ENCODE measurements at places on chromosomes 16 and 17. TPM values are rescaled to one million over a fixed set of nuclear protein-coding genes. Genes with fewer than 3 reads are reported as not detected.
A peak's percentile ranks its signal among the peaks of the same experiment; 100 is the strongest.

GRCh38 chr17:49516180-49516579 lies 21.1 kb downstream of the NGFR start:
- no peak for DNase-seq

GRCh38 chr17:72462814-72463213 lies 342.0 kb downstream of the SOX9 start:
- DNase-seq = no peak

- DNase-seq = peak; percentile 63
Measured at GRCh38 chr16:85072947-85073346, 39.3 kb downstream of the CIBAR2 start.

- DNase-seq = peak; percentile 66
Measured at GRCh38 chr17:74276051-74276476, 2.0 kb downstream of the DNAI2 start.

GRCh38 chr17:50412188-50412732 lies 13.8 kb upstream of the ACSF2 start:
- DNase-seq = no peak

DNA sequence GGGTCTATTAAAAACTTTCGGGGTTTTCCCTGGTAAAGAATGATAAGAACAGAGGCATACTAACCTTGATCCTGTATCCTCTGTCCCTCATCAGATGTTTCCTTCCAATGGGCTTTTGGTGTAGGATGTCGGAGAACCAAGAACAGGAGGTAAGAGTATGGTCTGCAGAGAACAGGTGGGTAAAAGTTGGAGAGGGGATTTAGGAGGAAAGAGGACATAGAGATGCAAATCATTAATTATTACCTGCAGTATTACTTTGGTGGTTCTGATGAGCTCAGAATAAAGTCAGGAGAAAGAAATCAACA lies 4.3 kb downstream of the SNX11 start:
- DNase-seq = no peak

GRCh38 chr16:86882586-86883280 lies 304.4 kb downstream of the FOXL1 start:
- DNase-seq = peak; percentile 60

GRCh38 chr16:2704166-2704982 lies 15.7 kb downstream of the PRSS27 start:
- no peak for DNase-seq

SLC5A10 gene
- not detected for total RNA-seq

GRCh38 chr16:10737068-10737625 lies 6.5 kb upstream of the NUBP1 start:
- no peak for DNase-seq

DNA sequence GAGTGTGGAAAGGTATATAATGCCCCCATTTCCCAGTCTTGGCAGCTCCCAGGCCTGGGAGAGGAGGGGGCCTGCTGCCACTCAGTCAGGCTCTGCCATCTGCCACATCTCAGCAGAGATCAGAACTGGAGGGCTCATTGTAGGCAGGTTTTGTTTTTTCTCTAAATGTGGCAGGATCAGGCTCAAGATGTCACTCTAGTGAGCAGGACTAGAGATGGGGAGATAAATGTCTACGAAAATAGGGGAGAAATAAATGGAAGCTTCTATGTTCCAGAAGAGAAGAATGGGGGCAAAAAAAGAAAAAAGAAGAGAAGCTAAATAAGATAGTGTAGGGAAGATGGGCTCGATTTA lies 13.9 kb downstream of the NXPH3 start:
- no peak for DNase-seq

GRCh38 chr16:77663711-77664110 lies 58.6 kb upstream of the NUDT7 start:
- DNase-seq = no peak

- peak; percentile 55 for DNase-seq
Measured at GRCh38 chr16:67430977-67431774, at the start of gene HSD11B2. Gene HSD11B2, plus strand, starts transcription at chr16:67431121. Its CDS starts 128 bp downstream, at chr16:67431249.

DNA sequence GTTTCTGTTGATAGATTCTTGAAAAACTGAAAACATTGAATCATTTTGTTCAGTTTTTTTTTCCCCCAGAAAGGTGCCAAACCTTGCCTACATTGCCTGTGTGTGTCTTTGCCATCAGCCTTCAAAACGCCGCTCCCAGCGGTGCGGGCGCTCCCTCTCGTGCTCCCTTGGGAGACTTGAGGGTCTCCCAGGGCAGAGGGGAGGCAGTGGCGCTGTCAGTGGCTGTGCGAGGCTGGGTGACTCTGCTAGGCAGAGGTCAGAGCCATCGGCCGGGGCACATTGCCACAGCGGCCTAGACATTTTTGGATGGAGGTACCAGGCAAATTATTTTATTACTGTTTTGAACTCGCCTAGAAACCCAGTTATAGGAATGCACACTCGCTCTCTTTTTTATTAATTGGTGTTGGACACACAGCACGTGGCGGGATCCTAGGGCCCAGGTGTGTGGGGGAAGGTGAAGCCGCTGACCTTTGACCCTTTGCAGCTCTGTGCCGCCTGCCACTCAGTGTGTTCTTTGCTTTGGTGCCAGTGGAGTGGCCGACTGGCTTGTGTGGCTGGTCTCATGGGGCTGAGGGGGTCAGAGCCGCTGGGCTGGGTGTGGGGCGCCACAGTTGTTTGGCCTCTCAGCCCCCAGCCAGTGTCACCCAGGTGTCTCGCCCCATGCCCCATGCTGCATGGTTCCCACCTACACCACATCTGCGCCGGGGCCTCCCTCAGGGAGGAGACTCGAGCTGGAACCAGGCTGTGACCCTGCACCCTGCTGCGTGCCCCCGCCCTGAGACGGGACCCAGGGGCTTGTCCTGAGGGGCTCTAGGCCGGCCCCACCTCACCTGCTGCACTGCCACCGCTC lies 115.7 kb downstream of the BANP start:
- DNase-seq = no peak

- DNase-seq = peak; percentile 40
Measured at GRCh38 chr16:8958344-8959167, 5.2 kb downstream of the USP7 start.

GRCh38 chr16:69888005-69888590 lies 63.0 kb upstream of the CLEC18A start:
- no peak for DNase-seq

CRK gene
- 37.5 TPM for total RNA-seq

DNA sequence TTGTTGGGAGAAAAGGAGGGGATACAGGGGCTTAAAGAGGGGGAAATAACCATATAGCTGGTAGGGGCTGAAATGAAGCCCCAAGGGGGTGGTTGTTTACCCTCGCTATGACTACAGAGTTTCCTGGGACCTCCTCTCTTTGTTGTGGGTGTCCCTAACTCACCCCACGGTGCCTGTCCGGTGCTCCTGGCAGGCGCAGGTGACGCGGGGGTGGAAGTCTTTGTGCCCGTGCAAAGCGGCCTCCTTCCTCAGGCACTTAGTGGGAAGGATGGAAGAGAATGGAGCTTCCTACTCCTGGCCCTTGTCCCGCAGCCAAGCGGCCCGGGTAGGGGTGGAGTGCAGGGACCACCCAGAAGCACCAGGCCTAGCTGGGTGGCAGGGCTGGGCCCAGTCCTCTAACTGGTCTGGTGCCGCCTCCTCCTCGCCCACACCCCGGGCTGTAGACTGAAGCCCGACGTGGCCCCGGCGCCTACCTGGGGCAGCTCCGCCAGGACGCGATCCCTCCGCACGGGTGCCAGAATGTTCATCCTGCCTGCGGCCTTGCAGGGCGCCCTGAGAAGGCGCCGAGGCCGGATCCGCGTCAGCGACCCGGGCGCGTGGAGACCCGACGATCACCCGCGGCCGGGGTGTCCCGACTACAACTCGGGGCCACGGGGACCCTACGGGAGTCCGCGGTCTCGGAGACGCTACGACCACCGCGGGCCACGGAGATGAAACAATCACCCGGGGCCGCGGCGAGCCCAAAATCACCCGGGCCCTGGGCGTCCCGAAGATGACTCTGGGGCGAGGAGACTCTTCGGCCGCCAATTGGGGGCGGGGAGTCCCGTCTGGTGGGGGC lies 709 bp downstream of the RAB34 start:
- DNase-seq = peak; percentile 34

DNA sequence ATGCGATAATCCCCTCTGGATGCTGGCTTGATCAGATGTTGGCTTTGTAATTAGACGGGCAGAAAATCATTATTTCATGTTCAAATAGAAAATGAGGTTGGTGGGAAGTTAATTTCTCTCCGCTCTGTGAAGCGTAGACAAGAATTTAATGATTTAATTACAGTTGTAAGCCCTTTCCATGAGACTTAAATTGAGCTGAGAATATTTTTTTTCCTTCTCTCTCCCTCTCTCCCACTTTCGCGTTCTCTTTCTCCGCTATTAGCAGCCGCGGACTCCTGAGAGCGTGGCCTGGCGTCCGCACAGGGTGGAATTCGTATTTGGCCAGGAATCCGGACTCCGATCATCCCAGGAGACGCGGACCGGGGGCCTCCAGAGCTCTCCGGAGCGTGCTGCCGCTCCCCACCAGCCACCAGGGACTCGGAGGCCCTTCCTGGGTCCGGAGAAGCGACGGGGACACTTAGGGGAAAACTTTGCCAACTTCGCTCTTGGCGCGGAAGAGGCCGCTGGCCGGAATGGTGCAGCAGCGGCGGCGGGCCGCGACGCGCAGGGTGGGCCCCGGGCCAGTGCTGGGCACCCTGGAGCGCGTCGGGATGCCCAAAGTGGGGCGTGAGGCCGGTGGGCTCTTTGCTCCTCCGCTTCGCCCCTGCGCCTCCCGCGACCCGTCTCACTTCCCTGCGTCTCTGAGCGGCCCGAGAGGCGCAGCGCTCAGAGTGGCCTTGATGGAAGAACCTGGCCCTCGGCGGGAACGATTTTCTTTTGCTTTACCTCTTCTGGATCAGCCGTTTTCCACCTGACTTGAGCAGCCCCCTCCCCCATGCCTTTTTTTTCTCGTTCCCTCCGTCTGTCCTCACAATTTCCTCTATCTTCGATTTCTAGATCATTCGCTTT lies 3.6 kb upstream of the IRX3 start:
- DNase-seq = no peak

DNA sequence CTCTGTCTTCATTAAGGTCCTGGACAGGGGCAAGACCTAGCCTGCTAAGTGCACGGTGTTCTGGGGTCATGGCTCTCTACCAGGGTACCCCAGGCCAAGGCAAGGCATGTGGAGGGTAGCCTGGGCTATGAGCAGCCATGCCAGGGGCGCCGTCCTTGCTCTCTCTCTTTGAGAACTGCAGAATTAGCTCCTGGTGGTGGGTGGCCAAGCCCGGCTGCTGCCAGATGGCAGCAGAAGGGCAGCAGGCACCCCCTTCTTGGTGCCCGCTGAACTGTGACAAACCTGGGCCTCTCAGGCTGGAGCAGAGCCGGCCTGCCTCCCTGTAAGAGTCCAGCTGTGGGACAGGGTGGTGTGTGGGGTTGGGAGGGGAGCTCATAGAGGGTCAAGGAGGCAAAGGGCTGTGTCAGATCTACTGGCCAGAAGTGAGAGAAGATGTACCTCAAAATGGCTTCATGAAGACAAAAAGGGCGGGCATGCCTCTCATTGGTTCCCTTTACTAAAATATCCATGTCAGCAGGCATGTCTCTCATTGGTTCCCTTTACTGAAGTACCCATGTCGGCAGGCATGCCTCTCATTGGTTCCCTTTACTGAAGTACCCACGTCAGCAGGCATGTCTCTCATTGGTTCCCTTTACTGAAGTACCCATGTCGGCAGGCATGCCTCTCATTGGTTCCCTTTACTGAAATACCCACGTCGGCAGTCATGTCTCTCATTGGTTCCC lies 81.7 kb upstream of the SDK2 start:
- no peak for DNase-seq

MRPS23 gene
- total RNA-seq = 89.4 TPM
